ENCODE measurements at places on chromosomes 13 and 19.

DNA sequence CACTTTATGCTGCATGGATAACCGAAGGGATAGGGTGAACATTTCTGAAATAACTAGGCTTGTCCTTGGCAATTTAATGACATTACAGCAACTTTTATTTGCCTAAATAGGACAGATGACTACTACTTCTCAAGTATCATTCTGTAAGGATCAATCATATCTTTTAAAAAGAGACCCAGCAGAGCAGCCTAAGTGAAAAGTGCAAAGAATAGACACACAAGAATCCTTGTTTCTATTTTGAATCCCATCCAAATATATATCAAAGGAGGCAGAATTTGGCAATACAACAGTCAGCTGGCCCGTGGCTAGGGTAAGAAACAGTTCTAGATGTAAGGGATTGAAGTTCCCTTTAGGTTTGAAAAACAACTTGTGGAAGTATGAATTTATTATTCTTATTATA is 6.9 kb downstream of the THSD1 start:
- DNase-seq: no peak

DNA sequence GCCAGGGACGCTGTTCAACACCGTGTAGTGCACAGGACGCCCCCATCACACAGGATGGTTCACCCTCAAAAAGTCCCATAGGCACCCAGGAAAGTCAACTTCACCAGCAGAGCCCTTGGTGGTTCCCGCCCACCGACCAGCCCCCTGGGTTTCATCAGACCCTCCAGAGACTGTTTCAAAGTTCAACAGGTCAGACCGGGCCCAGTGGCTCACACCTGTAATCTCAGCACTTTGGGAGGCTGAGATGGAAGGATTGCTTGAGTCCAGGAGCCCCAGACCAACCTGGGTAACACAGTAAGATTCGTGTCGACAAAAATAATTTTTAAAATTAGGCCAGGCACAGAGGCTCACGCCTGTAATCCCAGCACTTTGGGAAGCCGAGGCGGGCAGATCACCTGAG is 61.0 kb downstream of the MYO9B start:
- DNase-seq: no peak

- no peak for DNase-seq
Observed at GRCh38 chr13:110841846-110842245, 73.0 kb downstream of the ANKRD10 start.

GRCh38 chr19:18683958-18684641 is 620 bp downstream of the CRTC1 start:
- DNase-seq: no peak

DNA sequence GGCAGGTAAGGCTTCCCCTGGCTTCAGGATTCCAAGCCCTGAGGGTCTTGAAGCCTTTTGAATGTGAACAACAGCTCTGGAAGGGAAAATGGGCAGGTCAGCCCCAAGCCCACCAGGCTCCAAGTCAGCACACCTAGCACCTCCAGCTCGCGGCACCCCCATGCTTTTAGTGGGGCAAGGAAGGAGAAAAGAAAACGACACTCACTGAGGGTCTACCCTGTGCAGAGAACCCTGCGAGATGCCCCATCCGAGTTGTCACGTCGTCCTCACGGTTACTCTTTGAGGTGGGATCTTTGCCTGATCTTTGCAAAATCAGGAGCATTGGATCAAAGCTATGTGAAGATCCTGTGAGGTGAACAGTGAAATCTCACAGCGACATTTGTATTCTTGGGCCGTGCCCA is 5.7 kb upstream of the F10 start:
- DNase-seq: no peak

DNA sequence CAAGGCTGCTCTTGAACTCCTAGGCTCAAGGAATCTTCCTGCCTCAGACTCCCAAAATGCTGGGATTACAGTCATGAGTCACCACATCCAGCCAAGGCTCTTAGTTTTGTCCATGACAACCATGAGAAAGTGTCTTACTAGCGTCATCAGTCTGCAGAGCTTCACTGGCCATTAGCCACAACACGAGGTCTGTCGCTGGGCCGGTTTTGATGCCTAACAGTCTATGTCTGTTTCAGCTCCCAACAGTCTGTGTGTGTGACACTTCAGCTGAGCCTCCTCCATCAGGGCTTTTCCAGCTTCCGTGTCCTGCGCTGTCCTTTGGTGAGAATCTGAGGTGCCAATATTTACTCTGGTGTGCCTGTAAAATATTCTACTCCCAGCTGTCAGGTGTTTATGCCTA is 47.6 kb downstream of the CEP89 start:
- DNase-seq: no peak

DNA sequence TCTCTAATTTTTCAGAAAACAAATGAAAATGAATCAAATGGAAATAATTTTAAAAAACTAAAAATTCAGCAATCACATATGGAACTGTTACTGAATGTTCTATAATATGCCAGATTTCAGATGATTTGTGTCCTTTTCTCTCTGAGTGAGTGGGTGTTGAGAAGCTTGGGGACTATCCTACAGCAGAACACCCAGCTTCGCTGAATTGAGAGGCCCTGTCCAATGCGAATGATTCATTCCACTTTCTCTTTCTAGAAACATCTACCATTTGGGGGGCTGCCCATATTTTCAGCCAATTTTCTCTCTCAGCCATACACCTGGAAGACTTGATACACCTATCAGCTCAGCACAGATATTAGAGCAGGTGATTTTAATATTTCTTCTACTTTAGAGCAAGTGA is 1666.7 kb downstream of the EFNB2 start:
- no peak for DNase-seq

DNA sequence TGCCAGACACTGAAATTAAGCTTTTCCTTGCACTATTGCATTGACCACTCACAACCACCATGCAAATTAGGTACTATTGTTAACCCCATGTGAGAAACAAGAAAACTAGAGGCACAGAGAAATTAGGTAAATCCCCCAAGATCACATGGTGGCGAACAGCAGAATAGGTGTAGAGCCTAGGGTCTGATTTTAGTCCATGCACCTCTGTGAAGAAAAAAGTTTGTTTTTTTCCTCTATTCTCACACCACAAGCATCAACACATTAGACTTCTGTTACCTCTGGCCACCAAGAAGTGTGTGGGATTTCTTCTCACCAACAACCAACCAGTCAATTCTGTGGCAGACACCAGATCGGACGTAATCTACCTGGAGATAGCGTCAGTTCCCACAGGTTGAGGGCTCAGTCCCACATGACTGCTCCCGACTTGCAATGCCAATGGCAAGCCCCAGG is 391.9 kb downstream of the COG6 start:
- no peak for DNase-seq

- no peak for DNase-seq
Observed at GRCh38 chr19:13127811-13128575, 9.9 kb downstream of the NACC1 start.

- DNase-seq: no peak
Observed at GRCh38 chr13:41150058-41150457, 17.5 kb upstream of the KBTBD6 start.

GRCh38 chr13:109719962-109720646 is 66.3 kb downstream of the IRS2 start:
- DNase-seq: no peak

DNA sequence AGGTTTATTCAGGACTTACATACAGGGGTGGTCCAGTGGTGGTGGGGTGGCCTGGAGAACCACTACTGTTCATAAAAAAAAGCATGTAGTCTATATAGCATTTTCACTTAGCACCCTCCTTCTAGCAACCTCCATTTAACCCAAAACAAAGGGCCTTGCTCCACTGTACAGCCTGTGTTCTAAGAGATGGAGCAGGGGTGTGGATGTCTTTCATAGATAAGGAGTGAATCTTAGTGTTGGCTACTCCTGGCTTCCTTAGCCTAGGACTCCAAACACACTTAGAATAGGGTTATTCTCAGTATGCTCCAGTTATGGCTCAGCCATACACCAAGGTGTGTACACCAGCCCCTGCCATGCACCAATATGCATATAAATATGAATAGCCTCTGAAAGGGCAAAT is 95.2 kb downstream of the ELF1 start:
- DNase-seq: no peak

DNA sequence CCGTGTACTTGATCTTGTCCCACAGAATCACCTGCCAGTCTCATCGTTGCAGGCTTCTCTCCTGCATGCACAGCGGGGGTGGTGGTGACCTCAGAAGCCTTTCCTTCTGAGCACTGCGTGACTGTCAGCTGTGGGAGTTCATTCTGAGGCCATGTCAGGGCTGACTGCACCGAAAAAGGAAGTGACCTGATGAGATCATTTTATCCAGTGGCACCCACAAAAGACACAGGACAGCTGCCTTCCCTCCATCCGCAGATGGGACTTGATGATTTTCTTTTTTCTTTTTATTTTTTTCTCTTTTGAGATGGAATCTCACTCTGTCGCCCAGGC is 89.7 kb downstream of the RAB20 start:
- peak; percentile 37 for DNase-seq

- DNase-seq: no peak
Observed at GRCh38 chr13:110581506-110582185, 20.1 kb upstream of the RAB20 start.

GRCh38 chr19:4831304-4831978 is at the start of gene TICAM1:
TICAM1 (minus strand) TSS chr19:4831712; CDS start chr19:4818377, 13,335 bp downstream.
- DNase-seq: peak; percentile 86

GRCh38 chr13:112181336-112182067 is 114.6 kb downstream of the SOX1 start:
- no peak for DNase-seq

DNA sequence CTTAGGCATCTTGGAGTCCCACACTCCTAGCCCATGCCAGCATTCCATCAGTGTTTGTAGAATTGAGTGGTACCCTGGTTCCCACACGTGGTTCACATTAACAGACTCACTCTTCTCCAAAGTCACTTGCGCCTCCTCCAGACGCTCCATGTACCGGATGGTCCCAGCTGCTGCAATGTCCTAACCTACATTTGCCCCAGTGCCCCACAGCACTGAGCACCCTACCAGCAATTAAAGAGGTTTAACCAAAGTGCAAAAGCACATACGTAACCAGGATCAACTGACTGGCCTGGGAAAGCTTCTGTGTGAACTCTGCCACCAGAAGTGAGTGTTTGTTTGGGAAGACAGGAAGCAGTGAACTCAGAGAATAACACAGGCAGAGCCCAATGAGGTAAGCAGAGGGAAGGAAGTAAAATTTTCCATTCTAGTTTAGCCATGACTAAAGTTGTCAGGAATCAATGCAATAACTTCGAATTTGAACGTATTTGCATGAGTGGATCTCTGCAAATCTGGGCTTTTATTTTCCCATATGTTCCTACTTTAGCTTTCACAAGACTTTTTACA is 7.3 kb upstream of the MEDAG start:
- DNase-seq: peak; percentile 35

DNA sequence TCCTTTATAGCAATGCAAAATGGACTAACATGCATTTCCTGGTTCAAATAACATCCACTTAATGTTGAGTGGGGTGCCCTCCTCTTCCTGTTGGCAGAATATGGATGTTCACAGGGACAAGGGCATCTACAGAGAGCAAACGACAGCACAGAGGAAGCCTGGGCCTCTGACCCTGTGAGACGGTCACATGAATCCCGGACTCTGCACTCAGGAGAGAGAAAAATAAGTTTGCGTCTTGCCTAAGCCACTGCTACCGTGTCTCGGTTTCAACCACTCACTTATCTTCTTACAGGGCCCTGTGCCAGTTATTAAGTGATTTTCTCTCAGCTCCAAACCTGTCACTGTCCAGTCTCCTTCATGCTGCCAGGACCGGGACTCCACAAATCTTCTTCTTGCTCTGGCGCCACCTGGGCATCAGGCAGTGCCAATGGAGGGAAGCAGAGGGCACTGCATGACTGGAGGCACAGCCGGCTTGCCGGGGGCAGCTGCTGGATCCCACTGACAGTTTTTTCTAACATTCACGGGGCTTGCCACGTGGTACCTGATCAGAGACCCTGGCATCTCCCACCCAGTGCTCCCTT is 11.8 kb downstream of the LIG1 start:
- DNase-seq: no peak

DNA sequence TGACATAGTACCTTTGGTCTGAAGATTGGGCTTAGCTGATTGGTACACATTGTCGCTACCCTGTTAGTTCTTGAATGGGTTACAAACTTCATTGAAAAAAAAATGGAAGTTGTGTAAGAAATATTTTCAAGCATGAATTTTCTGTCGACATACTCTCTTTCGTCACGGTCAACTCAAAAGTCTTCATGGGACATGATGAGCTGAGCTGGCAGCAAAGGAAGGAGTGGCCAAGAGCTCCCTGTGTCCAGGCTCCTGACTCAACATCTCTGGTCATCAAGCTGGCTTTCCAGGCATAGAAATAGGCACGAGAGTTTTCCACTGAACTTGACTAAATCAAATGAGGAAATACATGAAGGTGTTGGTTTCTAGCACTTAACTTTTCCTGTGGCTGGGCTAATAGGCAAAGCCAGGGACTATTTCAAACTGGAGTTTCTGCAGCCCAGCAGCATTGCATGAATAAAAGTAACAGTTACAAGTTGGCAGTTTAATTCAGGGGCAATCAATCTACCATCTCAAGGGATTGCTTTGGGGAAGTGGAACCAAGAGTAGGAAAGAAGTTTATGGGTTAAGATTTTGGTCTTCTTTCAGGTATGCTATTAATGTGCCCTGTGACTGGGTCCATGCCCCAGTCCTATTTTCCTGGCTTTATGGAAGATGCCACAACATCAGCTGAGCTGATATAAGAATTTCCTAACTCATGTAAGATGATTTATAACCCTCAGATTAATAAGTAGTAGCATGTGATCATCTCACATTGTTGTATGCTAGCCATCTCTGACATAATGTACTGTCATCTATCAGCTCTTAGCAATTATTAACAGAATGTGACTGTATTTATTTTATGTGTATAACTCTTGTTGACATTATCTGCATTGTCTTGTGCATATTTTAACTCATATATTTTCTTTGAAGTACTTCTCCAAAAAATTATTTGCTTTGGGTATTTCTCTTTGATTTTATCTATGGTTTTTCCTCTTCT is 385.8 kb downstream of the DLEU7 start:
- no peak for DNase-seq

GRCh38 chr19:53823380-53824120 is 564 bp downstream of the NLRP12 start:
- DNase-seq: no peak

GRCh38 chr13:97268772-97269171 is 46.6 kb downstream of the MBNL2 start:
- DNase-seq: no peak

DNA sequence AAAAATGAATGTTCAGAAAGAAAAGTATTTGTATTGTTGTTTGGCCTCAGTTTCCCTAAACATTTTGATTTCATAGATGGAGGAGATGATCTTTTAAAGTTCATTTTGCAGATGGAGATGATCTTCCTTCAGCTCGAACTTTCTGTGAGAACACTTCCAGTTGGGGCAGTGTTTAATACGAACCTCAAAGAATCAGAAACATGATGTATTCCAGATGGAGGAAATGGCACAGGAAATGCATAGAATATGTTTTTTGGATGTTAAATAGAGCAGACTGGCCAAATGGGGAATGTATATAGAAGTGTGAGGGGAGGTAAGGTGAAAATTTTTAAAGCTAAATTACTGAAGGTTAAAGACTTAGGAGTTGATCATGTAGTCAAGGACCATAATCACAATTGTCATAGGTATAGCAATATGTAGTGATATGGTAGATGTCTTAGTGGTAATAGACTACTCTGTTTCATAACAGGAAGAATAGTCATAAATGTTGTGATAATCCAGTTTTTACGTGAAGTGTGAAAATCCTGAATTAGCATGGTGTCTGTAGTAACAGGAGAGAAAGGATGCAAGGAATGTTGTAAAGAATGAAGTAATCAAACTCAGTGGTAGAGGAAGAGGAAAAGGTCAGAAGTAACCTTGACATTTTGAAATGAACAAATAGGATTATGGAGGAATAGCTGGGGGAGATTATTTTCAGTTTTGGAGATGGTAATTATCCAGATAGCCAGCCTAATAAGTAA is 5.1 kb downstream of the RAP2A start:
- DNase-seq: no peak

GRCh38 chr19:48819366-48819816 is 8.6 kb upstream of the BCAT2 start:
- no peak for DNase-seq

All from activated CD4-positive, alpha-beta memory T cell treated with anti-CD3 and anti-CD28 coated beads for 36 hours (primary cell).